ENCODE measurements at places on chromosomes 3 and 15. TPM values are rescaled to one million over a fixed set of nuclear protein-coding genes. Genes with fewer than 3 reads are reported as not detected.

- peak; percentile 77 for DNase-seq
Measured at GRCh38 chr15:79849789-79850188, 47.0 kb downstream of the MTHFS start.

GRCh38 chr3:153287017-153287416, 125.0 kb downstream of the RAP2B start:
- no peak for DNase-seq

- peak; percentile 67 for DNase-seq
Measured at GRCh38 chr15:78438619-78439285, 736 bp downstream of the IREB2 start.

GRCh38 chr15:92596623-92597022, 59.0 kb downstream of the FAM174B start:
- no peak for DNase-seq

DNA sequence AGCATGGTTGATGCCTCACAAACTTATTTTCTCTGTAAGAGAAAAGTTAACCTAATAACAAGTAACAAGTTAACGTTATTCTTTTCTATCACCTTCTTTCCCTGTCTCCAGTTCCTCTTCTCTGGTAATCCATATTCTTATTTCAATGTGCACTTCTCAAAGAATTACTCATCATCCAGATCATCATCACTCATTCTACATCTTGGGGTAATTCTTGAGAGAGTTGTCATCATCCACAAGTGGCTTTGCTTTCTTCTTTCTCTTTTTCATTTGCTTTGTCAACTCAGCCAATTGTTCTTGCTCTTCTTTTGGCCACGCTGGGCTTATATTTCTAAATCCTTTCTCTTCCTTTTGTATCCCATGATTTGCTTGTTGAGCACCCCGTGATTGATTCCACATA, 20.8 kb upstream of the RNF111 start:
- peak; percentile 57 for DNase-seq

DNA sequence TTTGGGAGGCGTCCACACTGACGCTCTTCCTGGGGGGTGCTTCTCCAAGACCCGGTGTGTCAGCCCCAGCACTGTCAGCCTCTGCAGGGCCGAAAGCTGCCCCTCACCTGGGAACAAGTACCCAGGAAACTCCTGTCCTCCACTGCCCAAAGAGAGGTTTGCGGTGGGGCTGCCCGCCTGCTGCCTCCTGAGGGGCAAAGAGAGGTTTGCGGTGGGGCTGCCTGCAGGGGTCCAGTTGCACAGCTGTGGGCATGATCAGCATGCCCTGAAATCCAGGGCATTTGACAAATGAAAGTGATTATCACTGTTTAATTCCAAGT, 15.1 kb upstream of the SNRPA1 start:
- no peak for DNase-seq

- DNase-seq: no peak
Measured at GRCh38 chr15:56442354-56442753, 22.6 kb downstream of the MNS1 start.

GRCh38 chr15:78085928-78086327, 6.4 kb upstream of the SH2D7 start:
- peak; percentile 91 for DNase-seq

DNA sequence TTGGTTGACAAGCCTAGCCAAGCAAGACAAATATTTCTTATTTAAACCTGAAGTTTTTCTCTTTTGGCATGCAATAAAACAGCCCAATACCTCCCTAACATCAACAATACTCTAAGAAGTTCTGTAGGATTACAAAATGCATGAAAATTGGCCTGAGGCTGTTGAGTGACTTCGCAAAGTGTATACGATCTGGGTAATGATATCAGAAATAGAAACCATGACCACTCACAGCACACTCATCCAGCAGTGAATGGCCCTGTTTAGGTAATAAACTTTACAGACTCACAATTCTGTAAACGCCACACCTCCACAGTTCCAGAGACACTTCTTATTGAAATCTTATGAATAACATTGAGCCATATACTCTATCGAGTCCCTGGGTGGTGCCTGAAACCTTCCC, 83.0 kb upstream of the NAALADL2 start:
- peak; percentile 30 for DNase-seq

GRCh38 chr3:189108067-189108466, 63.7 kb upstream of the TPRG1 start:
- DNase-seq: peak; percentile 33

DNA sequence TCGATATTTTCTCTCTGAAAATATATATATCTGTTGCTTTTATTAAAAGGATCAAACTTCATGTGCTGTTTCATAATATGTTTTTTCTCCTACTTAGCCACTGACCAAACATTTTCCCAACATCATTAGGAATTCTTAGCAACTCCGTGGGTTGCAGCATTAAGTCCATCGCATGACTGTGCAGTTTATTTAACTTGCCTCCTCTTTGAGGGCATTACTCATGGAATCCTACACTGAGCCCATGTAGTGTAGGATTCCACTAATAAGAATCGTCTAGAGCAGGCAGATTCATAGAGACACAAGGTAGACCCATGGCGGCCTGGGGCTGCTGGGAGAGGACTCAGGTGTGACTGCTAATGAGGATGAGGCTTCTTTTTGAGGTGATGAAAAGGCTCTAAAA, 49.3 kb downstream of the CMTM6 start:
- DNase-seq: peak; percentile 93

GRCh38 chr3:5194801-5195509, 7.4 kb downstream of the EDEM1 start:
- peak; percentile 93 for DNase-seq

GRCh38 chr3:31091748-31092147, 197.3 kb upstream of the GADL1 start:
- no peak for DNase-seq

GRCh38 chr3:82012775-82013174, 251.3 kb upstream of the GBE1 start:
- peak; percentile 3 for DNase-seq

- DNase-seq: peak; percentile 96
Measured at GRCh38 chr15:45121706-45122417, 7.7 kb downstream of the DUOXA2 start.

GRCh38 chr15:84727429-84727828, 11.5 kb upstream of the SEC11A start:
- DNase-seq: no peak

DNA sequence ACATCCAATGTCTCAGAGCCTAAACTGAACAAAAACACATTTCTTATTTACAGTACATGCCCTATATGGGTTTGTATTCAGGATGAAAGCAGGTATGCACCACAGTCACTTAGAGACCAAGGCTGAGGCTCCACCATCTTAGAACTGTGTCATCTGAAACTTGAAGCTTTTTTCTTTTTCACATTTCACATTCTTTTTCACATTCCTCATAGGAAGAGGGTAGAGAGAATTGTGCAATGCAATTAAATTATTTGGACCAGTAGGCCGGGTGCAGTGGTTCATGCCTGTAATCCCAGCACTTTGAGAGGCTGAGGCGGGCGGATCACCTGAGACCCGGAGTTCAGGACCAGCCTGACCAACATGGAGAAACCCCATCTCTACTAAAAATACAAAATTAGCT, 591.0 kb downstream of the MECOM start:
- DNase-seq: peak; percentile 55

DNA sequence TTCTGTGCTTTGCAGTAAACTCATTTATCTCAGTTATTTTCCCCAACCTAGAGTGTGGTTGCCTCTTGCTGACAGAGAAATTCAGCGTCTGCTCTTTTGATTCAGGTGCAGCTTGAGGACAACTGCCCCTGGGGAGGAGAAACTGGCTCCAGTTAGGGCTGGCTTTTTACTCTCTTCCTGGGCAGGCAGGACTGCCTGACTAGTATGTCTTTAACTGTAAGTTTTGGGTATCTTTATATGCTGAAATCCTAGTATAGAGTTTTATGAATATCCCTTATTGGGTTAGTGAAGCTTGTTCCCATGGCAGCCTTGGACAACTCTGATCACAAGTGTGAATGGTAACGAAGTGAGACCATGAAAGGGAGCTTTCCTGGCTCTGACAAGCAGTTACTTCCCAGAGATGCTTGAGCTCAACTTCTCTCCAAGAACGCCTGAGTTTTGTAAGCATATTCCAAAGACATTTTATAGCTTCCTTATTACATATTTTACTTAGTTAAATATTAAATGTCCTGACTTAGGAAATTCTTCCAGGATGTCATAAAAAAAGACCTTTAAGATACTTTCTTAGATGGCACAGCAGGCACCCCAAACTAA, 27.1 kb downstream of the CCNB2 start:
- DNase-seq: no peak

DNA sequence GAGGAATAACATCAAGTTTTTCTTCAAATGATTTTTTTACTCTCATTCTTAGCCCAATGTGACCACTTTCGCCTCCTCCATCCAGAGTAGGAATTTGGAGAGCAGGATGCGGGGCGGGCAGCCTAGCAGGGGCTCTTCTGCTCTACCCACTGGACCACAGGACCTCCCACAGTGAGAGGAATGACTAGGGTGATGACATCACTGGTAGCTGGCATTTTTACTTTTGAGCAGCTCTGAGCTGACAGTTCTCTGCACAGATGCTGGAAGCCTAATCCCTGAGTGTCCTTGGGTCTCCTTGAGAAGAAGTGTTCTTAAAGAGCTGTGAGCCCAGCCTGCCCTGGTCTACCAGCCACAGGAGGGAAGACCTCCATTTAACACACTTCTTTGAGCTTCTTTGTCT, 1.4 kb upstream of the HCN4 start:
- peak; percentile 29 for DNase-seq

- no peak for DNase-seq
Measured at GRCh38 chr3:16401273-16401672, 112.2 kb downstream of the RFTN1 start.

DNA sequence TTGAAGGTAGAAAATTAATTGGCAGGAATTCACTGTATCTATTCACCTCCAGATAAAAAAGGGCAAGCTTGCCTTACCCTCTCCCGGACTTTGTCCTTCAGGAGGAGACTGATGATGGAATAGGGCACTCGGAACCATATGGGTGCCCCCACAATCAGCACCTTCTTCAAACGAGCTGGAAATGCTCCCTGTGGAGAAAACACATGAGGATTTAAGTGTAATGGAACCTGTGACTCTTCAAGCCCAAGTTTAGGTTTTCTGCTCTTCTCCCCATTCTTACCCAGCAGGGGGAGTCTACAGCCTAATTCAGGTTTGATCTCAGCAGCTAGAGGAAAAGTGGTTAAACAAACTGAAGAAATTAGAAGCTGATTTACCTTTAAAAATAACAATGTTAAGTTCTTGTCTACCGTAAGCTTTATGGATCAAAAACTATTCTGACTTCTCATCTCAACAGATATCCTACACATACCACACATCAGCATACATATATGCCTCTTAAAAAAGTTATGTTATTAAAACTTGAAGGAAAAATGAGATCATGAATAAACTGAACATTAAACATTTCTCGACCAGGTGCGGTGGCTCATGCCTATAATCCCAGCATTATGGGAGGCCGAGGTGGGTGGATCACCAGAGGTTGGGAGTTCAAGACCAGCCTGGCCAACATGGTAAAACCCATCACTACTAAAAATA, 57.5 kb upstream of the SIN3A start:
- peak; percentile 70 for DNase-seq

DNA sequence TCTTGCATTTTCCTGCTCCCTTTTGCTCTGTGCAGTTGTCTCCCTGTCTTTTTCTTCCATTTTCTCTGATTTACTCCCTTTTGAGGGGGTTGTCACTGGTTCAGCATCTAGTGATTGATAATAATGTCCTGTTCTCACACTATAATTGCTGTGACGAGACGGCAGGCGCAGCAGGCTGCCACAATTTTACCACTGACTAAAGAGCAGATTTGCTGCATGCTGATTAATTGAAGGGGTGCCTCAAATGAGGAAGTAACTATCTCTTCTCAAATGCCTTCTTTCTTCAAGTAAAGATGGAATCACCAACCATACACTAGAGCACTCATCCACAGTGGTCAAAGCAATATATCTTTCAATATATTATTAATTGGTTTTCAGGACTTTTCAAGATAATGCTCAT, 219.3 kb downstream of the CBLB start:
- DNase-seq: no peak

GRCh38 chr15:29433507-29434248, 164.1 kb upstream of the NSMCE3 start:
- DNase-seq: no peak

GRCh38 chr15:58331913-58332675, 99.7 kb upstream of the LIPC start:
- peak; percentile 98 for DNase-seq

AP2M1 gene
- 951 TPM for total RNA-seq

LRTM1 gene
- total RNA-seq: not detected

RPL39L gene
- 12.8 TPM for total RNA-seq

NPTN gene
- 183 TPM for total RNA-seq

CLDN18 gene
- not detected for total RNA-seq

CHRM5 gene
- total RNA-seq: not detected

ROPN1 gene
- total RNA-seq: not detected

All from GM23248 (cell line).